ENCODE measurements at places on chromosomes 6 and 20. TPM values are rescaled to one million over a fixed set of nuclear protein-coding genes. Genes with fewer than 3 reads are reported as not detected.

NKAIN4 gene
- total RNA-seq, result not detected

EYA2 gene
- total RNA-seq, result 0.45 TPM

DNA sequence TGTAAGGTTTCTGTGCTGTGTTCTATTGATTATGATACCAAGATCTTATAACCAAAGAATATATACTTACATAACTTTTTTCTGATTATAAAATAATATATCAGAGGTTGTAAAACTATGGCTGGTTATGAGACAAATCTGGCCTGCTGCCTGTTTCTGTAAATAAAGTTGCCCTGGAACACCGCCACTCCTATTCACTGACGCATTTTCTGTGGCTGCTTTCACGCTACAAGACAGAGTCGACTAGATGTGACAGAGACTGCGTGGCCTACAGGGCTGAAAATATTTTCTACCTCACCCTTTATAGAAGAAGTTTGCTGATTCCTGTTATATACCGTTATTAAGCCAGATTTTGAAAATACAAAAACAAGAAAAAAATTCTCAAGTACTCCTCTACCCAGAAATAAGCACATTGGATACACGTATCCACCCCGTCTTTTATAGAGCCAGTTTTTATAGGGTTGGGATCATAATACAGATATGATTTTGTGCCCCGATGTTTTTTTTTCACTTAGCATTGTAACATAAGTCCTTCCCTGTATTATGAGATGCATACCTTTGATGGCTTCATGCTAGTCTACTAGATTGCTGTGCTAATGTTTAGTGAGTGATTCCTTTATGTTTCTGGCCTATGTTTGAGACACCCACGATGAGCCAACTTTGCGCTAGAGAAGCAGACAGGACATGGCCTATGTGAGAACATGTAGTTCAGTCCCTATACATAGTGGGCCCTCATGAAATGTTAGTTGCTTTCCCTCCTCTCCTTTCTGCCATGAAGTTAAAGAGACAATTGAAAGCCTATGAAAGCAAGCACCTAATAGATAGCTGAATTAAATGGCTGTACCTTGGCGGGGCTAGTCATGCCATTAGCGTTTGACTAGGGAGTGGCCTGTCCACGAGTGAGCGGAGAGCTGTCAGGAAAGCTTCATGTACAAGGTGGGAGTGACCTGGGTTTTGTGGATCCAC is 98.1 kb upstream of the KCNK16 start:
- DNase-seq, result peak; percentile 35

DNA sequence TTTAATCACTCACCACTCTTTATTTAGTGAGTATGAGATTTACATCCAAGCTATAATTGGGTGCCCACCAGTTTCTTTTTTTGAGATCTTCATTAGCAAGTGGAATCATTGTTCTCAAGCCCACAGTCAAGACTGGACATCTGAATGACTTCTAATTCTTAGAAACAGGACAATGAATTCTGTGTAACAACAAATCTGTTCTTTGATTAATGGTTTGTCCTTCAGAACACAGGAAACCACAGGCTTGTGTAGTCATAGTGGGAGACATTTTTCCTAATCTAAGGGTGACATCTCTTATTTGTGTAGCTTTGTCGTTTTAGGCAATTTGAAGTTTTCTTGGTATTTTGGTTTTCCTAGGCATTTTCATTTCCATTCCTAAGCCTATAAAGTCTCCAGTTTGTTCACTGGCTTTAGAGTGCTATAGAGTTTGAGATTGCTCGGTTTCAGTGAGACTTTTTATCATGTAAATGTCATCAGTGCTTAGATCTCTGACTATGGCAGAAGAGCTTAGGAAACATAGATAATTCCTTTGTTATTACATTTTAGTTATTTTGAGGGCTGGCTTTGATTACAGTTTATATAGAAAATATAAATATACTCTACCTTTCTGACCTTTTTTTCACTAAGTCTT is 903.9 kb upstream of the MAP3K7 start:
- no peak for DNase-seq

TFAP2D gene
- total RNA-seq, result not detected

GRCh38 chr20:15485519-15485918 is 1087.7 kb downstream of the KIF16B start:
- no peak for DNase-seq

DNA sequence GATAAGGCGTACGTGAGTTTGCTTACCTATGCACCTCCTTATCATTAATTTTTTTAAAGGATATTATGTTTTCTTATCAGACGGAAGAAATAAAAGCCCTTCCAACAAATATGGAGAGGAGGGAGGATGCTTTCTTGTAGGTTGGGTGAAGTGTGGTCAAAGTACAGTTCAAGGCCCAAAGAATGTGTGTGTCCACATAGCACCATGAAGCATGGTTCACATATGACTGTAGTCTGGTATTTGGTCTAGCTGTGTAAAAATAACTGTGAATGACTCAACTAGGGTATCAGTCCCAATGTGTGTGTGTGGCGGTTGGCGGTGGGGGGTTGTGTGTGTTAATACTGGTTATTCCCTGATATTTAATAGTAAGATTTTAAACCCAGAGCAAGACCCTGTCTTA is 212.7 kb downstream of the TMEM242 start:
- no peak for DNase-seq

GRM1 gene
- total RNA-seq, result 6.9 TPM

- DNase-seq, result peak; percentile 25
These were observed 124.4 kb upstream of the NUP153 start for GRCh38 chr6:17831135-17831534.

SOX4 gene
- 5.1 TPM for total RNA-seq

TBX18 gene
- 1.7 TPM for total RNA-seq

DNA sequence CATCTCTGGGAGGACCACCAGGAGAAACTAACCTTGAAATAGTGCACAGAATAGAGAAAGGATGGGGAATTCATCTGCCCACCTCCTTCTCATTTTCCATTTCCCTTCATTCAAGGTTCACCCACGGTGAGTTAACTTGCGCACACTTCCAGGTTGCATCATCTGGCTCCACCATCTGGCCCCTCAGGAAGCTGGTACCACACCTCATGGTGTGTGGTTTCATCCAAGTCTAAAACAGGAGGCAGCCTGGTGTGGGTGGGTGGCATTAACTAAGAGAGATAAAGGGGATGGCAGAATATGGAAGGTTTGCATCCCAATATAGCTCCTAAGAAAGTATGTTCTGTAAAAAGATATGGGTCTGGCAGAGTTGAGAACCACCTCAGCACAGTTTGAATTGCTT is 3.8 kb downstream of the ZNF334 start:
- DNase-seq, result no peak

- DNase-seq, result no peak
These were observed 110.4 kb downstream of the HFE start for GRCh38 chr6:26197636-26197932.

GRCh38 chr6:166106076-166106686 is 61.5 kb downstream of the TBXT start:
- peak; percentile 78 for DNase-seq

DNA sequence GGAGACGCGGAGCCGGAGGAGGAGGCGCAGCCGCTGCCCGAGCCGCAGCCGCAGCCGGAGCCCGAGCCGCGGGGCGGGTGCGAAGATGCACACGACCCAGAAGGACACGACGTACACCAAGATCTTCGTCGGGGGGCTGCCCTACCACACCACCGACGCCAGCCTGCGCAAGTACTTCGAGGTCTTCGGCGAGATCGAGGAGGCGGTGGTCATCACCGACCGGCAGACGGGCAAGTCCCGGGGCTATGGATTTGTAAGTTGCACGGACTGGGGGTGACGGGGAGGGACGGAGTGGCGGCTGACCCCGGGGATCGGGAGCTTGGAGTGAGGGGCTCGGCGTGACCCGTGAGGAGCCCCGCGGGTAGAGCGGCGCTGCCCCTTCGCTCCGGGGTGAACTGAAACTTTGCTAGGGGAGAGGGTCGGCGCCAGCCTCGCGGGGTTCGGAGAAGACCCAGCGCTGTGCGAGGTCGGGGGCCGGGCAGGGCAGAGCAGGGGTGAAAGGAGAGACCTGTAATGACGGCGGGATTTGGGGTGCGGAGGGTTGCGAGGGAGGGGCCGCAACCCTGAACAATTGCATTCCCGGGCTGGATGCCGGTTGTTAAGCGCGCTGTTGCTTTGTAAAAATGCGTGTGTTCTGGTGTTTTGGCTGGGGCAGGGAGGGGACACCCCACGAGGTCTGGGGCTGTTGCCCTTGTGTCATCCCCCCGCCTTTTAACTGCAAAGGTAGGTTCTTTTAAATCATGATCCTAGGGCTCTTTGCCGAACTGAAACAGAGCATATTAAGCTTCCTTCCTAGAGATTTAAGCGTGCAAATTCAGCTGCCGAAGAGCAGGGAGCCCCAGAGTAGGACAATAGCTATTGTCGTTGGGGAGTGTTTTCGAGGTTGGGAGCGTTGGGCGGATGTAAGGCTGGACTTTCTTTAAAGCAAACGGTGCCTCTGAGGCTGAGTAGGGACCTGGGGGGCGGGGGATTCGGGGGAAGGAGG is 628 bp downstream of the RBM24 start:
- DNase-seq, result no peak

GRCh38 chr20:18801516-18801915 is 12.1 kb upstream of the SCP2D1 start:
- no peak for DNase-seq

RIN2 gene
- total RNA-seq, result 68.3 TPM

DNA sequence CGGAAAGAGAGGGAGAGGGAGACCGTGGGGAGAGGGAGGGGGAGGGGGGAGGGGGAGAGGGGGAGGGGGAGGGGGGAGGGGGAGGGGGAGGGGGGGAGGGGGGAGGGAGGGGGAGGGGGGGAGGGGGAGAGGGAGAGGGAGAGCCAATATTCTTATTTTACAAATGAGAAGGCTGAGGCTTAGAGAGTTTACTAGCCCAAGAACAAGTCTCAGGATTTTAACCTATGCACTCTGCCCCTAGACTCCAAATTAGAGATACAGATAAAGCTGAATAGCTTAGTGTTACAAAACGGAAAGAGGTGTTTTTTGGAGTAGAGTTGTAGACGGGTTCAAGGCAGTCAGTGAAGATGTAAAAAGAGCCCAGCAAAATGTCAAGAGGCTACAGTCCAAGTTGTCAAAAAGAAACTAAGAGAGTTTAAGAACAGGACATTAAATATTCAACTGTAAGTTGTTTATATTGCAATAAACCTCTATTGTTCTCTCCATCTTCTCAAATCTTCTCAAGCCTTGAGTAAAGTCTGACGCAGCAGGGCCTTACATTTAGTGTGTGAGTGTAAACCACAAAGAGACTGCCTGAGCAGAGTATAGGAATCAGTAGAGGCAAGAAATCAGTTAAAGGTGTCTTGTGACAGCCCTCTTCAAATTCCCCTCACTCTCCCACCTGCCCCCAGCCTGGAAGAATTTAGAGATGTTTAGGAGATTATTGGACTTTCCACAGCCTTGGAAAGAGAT is 34.9 kb upstream of the AKIRIN2 start:
- DNase-seq, result no peak

KLC4 gene
- 35.4 TPM for total RNA-seq

RMND1 gene
- 17.0 TPM for total RNA-seq

DNA sequence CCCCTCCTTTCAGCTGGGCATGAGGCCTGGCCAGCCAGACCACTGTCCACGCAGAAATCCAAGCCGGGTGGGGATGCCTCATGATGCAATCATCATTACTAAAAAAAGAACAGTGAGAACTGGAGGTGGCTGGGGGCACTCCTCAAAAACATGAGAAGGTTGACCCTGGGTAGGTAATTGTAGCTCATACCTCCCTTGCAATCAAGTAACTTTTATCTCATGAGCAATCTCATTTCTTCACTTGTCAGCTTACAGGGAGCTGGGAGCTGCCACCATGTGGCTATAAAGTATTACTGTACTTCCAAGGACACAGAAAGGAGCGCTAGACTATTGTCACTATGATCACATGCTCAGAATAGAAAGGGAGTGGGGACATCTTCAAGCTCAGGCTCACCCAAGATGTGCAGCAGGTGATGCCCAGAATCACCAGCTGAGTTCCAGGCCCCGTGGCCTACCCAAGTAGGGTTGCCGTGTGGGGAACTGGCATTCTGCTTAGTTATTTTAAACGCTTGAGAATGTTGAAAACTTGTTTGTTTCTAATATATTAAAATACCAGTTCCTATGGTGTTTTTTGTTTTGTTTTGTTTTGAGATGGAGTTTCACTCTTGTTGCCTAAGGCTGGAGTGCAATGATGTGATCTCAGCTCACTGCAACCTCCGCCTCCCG is 3.0 kb upstream of the CDH26 start:
- DNase-seq, result no peak

GRCh38 chr6:44475417-44475778 is 87.9 kb downstream of the CDC5L start:
- no peak for DNase-seq

DNA sequence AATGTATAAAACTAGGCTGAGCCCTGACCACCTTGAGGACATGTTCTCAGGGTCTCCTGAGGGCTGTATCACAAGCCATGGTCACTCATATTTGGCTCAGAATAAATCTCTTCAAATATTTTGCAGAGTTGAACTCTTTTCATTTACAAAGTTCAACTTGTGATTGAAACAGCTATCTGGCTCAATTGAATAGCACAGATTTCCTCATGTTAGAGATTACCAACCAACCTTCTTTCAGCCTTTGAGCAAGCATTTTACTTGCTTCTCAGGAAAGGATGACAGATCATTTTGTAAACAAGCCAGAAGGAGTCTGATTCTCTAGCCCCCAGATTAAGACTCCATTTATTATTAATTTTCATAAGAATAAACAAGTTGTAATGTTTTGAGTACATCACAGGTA is 111.0 kb upstream of the DOK5 start:
- DNase-seq, result no peak

- no peak for DNase-seq
These were observed 31.7 kb upstream of the NTSR1 start for GRCh38 chr20:62676976-62677375.

GHRH gene
- not detected for total RNA-seq

GRCh38 chr20:2122936-2123335 is 21.3 kb downstream of the STK35 start:
- no peak for DNase-seq

PRND gene
- total RNA-seq, result 0.45 TPM

DNA sequence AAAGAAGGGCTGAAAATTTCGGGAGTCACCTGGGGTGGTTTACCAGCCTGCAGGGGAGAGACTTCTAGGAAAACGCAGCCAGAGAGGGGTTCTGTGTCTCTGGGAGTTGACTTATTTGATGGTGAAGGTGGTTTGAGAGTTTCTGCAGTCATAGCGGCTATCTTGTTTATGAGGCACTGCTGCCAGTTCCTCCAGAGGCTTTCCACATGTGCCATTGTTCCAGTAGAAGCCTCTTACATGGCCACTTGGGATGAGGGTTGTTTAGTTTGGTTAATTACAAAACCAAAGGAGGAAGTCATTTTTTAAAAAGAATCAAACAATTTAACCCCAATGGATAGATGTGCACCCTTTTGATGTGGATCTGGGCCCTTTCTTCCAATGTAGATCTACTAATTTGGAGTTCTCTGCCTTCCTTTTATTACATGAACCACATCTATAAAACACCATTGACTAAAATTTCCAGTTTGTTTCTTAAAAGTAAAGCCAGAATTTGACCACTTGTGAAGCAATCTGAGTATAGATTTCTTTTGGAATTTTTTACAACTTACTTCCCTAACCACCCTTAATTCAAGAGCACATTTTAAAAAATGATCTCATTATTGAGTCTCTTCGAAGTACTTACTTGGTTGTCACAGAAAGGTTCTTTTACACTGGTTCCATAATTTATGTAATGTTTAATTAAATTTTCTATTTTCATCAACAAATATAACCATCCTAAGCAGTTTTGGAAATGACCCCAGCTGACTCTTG is 97.6 kb downstream of the TCP11 start:
- no peak for DNase-seq

- DNase-seq, result no peak
These were observed 8.8 kb upstream of the CDH22 start for GRCh38 chr20:46316984-46317684.

GABRR1 gene
- not detected for total RNA-seq

All from heart left ventricle (tissue), 16 donors.